ENCODE measurements at places on chromosomes 2 and 18. TPM values are rescaled to one million over a fixed set of nuclear protein-coding genes. Genes with fewer than 3 reads are reported as not detected.

DNA sequence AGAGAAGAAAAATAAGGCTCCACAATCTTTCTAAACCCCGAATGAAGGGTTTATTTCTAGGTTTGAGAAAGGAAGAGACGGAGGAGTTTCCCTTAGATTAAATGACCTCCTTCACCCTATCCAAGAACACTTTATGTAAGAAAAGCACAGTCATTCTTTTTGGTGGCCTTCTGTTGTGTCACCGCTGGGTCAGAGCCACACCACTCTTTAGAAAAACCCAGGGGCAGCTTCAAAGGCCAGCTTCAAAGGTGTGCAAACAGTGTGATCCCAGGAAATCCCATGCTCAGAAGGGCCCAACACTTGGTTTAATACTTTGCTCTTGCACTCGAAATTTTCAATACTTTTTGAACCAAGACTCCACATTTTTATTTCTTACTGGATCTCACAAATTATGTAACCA, 7.1 kb downstream of the ST8SIA3 start:
- H3K36me3 ChIP-seq, result no peaks in the 10 kb centered on the region
- no peak overlapping the region for H3K4me3 ChIP-seq
- H3K27ac ChIP-seq, result no peak overlapping the region
- DNase-seq, result no peak

DNA sequence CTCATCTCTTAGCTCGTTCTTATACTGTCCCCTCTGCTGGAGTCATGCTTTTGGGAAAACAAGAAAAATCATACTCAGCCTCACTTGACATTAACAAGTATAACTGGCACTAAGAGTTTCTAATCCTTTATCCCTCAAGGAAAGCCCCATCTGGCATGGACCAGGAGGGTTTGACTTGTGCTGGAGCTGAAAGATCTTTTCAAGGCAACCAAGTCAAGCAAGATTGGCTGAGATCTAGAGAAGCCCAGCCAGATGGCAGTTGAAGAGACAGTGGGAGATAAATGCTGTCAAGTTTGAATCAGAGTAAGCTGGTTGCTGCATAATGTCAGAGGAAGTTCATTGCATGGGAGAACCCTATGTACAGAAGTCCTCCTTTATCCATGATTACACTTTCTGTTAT, 336.5 kb upstream of the LRP1B start:
- no peak overlapping the region for H3K27ac ChIP-seq
- H3K27me3 ChIP-seq, result no peaks in the 10 kb centered on the region
- no peaks in the 10 kb centered on the region for H3K36me3 ChIP-seq
- no peak overlapping the region for H3K4me3 ChIP-seq
- DNase-seq, result no peak

DNA sequence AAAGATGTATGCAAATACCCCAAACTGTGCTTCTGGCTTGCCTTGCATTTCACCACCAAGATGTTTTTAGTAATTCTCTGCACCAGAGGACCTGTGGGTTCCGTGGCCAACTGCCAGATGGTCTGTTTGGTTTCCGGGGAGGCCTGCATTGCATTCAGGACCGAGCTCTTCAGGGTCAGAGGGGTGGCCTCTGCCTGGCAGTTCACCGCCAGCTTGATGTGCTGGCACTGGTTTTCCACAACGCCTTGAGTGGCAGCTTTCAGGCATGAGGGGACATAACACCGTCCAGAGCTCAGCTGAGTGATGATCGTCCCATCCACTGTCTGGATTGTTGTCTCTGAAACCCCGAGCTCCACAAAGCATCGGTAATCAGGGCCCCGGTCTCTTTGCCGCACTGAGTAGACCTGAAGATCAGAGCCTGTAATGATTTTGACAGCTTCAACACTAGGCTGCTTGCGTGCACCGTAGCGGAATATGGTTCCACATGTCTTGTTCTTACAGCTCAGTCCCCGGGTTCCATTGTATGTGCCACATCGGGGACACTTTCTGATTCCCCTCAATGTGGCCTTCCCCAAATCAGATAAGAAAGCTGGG, 9.4 kb downstream of the C2orf42 start:
- no peak overlapping the region for H3K27ac ChIP-seq
- no peaks in the 10 kb centered on the region for H3K4me1 ChIP-seq
- H3K36me3 ChIP-seq, result peaks cover 10% of the 10 kb centered on the region
- no peak overlapping the region for H3K4me3 ChIP-seq
- H3K27me3 ChIP-seq, result no peaks in the 10 kb centered on the region
- no peak for DNase-seq

DNA sequence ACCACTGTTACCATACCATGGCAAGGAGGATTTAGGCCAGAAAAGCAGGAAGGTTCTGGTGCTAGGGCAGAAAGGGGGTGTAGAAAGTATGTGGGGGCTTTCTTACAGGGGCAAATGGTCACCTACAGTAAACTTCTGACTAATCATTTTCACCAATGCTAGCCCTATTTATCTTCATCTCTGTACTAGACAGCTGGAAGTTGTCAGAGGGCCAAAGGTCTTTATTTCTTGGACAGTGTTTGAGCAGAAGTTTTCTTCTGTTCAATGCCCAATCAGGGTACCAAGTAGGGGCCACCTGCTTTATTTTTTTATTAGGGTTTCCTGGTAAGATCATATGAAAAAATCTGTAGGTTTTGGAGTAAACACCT, 37.6 kb downstream of the MAP4K4 start:
- DNase-seq, result no peak
- H3K27ac ChIP-seq, result no peak overlapping the region
- H3K36me3 ChIP-seq, result no peaks in the 10 kb centered on the region
- H3K4me1 ChIP-seq, result peaks cover 64% of the 10 kb centered on the region
- no peaks in the 10 kb centered on the region for H3K27me3 ChIP-seq
- no peak overlapping the region for H3K4me3 ChIP-seq

Gene RGPD8
- 2.2 TPM for polyA plus RNA-seq

Gene BBS5
- polyA plus RNA-seq, result 0.94 TPM

Gene ZBTB14
- 14.8 TPM for polyA plus RNA-seq
